ENCODE measurements at places on chromosomes 7 and 10. TPM values are rescaled to one million over a fixed set of nuclear protein-coding genes. Genes with fewer than 3 reads are reported as not detected.

DNA sequence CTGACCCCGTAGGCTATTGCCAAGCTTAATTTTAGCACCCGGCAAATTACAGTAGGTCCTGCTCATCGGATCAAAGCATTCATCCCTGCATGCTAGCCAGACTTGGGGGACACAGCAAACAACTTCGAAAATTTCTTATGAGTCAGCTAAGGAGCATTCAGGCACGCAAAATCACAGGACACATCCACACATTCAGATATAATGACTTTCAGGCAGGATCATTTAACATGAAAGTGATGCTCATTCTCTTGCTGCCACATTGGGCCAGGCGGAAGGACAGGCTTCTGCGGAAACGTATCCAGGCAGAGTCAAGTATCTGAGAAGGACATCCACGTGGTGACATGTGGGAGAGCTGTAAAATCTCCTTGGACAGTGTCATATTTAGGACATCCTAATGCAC is 474.0 kb upstream of the NRP1 start:
- no peak for DNase-seq

GRCh38 chr10:22626784-22627183 is 87.6 kb downstream of the PIP4K2A start:
- no peak for DNase-seq

DNA sequence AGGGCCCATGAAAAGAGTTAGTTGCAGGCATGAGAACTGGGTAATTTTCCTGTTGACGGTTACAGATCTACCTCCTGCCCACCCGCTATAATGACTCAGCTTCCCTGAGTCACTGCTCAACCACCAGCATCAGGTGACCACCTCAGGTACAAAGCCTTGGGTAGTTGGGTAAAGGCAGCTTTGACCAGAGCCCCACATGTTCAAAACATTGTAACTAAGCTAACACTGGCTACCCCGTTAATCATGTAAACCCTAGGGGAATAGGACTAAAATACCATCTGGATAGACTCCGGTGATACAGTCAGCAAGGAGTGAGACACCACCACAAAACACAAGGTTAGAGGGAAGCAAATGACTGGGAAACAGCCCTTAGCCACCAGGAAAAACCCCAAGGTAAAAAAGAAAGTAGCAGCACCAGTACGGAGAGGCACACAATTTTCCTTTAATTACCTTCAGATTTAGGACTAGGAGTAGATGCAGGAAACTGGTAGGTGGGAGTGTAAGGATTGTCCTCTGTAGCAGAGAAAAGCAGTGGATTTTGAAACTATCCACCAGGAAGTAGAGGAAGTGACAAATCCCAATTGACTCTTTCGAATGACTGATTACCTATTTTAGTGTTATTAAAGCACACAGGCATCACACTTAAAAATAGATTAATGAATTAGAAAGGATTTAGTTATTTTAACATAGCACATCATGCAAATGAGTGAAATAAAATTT is 103.5 kb upstream of the PDLIM1 start:
- DNase-seq: no peak

DNA sequence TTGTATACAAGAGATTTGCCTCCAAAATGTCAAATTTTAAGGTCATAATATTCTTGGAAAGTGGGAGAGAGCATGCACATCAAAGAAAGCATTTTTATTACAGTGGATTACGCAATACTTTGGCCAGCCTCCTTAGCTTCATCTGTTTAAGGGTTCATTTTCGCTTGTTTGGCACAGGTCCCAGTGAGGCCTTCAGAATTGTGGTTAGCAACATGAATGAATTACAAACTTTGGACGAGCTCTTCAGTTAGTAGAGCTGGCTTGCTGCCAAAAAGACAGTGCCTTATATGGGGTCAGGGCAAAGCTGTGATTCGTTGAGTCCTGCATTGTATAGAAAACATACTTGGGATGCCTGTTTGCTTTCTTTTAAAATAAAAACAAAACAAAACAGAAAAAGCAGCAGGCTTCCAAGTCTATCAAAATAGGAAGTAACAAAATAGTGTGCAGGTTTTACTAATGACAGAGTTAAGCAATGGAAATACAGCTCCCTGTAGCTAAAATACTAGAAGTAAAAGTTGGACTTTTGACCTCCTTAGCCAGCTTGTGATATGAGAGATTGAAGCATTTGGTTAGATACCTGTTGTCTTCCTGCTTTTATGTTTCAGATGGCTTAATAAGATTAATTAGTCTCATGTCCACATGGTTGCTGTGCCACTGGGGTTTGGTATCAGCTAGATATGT is 190.8 kb downstream of the MLLT10 start:
- peak; percentile 47 for DNase-seq

GRCh38 chr10:60644436-60645130 is 133.7 kb upstream of the CDK1 start:
- DNase-seq: no peak

GRCh38 chr10:112230325-112230988 is 46.9 kb upstream of the GPAM start:
- DNase-seq: no peak

DNA sequence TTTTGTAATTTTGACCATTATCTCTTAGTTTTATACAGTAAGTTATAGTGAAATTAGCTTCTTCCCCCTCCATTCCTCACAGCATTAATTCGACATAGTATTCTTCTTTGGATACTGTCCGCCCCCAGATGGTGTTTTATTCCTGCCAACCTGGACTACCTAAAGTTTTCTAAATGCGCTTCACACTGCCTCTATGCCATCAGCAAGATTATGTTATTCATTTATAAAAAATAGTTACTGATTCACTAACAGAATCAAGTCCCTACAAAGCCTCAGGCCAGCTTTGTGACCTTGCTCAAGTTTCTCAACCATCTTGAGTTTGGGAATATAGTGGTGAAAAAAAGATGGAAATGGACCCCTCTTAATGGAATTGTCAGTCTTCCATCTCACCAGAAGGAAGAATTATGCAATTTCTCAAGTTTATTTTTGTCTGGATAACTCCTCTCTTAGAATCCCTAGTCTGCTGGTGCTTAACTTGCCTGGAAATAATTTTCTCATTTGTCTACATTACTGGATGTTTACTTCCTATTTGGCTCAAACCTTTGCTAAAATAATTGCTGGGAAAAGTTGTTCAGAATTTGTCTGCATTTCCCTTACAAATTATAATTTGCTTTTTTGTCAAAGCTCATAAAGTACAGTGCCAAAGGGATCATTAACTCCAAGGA is 16.7 kb upstream of the FGL2 start:
- no peak for DNase-seq

GRCh38 chr10:71053169-71053895 is 159.0 kb upstream of the UNC5B start:
- DNase-seq: no peak

SLC18A2 gene
- total RNA-seq: 0.12 TPM

All from heart right ventricle (tissue), 16 donors.